Amygdala (tissue), 56 donors: ENCODE measurements at places on chromosomes 7 and 10.

DNA sequence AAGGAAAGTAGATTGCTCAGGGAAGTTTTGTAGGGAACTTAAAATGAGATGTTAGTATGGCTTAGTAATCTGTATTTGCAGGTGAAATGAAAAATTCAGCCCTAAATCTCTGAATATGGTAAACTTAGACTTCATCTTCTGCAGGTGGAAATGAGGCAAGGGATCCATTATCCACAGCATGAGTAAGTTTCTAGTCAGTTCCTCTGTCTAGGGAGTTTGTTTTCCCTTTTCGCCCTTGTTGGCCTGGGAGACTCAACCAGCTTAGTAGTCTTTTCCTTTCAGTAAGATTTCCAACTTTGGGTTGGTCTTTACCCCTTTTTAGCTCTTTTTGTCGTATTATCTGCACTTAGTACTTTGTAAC is 65.6 kb downstream of the ZEB1 start:
- DNase-seq: no peak

DNA sequence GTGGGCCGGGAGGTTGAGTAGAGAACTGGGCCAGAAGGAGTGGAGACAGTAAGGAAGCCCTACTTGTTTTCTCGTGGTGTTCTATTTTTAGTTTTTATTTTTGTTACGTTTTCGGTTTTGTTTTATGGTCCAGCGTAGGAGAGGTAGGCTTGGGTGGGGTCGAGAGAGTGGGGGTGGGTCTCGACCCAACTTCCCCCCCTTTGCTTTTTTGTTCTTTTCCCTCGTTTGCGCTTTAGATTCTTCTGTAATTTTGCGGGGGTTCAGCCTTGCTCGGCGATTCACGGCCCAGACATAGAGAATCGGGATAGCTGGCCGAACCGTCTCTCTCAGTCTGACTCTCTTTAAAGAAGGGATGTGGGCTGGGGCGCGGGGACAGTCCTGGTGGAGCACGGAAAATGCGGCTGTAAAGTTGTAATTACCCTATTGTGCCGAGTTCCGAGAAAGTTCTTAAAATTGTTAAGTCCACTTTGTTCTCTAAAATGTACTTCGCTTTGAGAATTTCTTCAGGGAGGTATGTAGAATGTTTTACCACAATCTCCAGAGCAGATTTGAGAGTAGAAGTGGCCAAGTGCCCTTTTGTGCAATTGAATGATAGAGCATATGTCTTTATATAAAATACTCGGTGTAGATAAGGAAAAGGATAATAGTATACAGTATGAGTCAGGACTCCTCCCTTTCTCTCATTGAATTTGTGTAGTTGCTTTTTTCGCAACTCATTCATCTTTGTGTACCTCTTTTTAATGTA is 816 bp downstream of the DMTF1 start:
- DNase-seq: no peak

DNA sequence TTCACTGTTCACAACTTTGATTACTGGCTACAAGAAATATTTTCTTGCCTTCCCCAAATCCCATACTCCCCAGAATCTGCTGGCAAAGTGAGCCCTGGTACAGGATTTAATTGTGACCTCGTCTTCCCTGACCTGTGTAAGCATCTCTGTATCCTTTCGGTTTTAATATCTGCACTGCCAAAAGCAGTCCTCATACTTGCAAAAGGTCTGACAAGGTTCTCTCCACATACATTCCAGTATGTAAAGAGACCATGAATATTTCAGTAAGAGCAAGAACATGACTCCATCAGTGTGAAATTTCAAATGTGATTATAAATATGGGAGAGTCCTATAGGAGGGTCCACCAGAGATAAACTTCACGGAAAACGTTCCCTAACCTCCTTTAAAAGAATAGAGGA is 134.0 kb upstream of the TCF7L2 start:
- DNase-seq: no peak

- no peak for DNase-seq
These were observed 34.2 kb upstream of the POM121L12 start for GRCh38 chr7:53001221-53001620.

- DNase-seq: no peak
These were observed 65.2 kb upstream of the FAM20C start for GRCh38 chr7:127064-127598.

DNA sequence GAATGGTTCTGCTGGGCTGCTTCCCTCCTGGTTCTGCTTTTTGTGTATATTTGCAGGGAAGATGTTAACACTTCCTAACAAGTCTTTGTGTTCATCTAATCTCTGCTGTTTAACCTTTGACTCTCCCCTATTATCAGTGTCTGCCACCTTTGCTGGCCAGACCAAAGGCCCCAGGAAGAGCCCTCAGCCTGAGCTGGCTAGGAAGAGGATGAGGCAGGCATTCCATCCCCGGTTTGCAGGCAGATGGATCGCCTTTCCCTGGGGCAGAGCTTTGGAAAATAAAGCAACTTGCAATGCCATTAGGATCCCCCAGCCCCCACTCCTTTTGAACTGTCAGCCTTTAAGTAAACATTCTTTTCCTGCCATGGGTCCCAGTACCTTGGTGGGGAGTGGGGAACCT is 19.0 kb downstream of the DPCD start:
- DNase-seq: no peak

DNA sequence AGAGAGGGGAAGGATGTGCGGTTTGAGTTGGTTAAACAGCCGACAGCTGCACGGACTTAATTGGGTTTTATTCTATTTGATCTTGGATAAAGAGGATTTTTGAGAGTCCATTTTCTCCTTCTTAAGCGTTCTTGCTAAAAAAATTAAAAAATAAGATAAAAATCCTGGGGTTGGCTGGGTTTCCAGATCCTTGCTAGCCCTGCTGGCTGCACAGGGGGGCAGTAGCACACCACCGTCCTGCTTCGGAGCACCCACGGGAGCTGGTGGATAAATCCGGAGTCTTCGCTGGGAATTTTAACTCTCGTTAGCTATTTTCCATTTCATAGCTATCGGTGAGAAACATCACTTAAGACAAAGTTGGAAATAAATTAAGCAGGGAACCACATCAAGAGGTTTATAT is 792.0 kb downstream of the TYW1 start:
- DNase-seq: peak; percentile 4

DNA sequence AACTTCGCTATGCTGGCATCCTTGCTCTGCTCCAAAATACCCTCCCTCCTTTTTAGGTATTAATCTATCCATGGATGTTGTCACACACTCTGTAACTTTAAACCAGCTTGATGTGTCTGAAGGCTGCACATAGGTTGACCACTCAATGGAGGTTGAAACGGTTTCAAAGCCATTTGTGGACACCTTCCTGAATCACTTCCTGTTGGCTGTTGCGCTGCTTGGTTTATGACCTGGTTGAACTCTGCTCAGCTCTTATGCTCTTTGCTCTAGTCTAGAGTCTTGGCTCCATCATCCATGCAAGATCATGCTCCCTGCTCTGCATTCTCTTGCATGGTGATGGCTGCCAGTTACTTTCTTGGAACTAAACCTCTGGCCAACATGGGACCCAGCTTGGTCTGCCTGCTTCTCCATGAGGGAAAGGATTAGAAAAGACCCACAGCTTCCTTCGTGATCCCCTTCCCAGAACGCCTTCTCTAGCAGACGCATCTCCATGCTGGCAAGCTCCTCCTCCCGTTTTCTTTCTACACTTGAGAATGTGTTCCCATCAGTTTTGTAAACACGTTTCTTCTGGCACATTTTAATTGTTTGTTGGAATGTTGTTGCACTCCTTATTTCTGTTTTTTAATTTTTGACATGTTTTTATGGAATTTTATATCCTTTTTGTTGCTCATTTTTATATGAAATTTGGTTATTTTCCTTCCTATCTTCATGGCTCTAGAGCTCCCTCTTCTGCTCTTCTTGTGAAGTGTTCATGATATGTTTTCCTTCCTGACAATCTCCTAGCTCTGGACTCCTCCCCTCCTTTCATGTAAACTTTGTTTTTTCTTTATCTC is 149.8 kb downstream of the XPNPEP1 start:
- DNase-seq: no peak

- no peak for DNase-seq
These were observed 6.9 kb downstream of the NOLC1 start for GRCh38 chr10:102159051-102159597.

GRCh38 chr10:91103384-91104192 is 116.9 kb upstream of the PCGF5 start:
- DNase-seq: no peak

DNA sequence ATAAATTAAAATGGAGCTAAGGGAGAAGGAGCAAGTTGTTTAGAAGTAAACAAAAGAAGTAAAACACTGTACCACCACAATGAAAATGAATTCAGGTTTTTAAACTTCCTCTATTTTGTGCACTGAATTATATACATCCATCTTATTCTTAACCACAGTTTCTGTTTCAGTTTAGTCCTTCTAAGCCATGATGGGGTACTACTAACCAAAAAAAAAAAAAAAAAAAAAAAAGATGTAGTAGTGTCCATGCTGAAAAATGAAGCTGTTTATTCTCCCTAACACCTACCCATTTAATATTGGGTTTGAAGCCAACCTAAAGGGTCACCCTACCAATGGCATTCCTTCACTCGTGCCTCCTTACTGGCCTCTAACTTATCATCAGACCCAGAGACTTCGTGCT is 3.4 kb upstream of the BMPR1A start:
- DNase-seq: no peak

DNA sequence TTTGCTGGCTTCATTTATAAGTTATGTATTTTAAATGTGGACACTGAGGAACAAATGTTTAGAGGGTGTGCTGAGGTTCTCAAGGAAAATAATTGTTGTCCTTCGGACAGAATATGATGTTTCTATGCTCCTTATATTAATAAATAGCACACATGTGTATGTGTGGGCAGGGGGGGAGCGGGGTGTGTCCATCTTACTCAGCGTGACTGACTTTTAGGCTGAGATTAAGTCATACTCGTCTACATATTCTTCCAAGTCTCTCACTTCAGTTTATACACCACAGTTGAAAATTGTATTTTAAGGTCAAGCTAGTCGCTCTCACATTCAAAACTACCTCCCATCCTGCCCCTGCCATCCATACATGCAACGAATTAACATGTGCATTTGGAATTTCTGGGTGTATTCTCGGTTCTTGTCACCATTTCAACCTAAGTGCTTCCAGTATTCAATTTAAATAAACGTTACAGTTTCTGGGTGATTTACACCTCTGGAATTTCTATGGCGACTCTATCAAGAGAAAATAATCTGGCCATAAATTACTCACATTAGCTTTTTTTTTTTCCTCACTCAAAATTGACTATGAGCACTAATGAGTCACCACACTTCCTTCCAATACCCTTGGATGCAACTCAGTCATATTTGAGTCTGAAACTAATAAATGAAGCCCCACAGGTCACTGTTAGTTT is 3.3 kb downstream of the PCDH15 start:
- no peak for DNase-seq

GRCh38 chr10:70747192-70747965 is 37.8 kb downstream of the TBATA start:
- no peak for DNase-seq

GRCh38 chr7:20450536-20450935 is 119.8 kb downstream of the ITGB8 start:
- no peak for DNase-seq

DNA sequence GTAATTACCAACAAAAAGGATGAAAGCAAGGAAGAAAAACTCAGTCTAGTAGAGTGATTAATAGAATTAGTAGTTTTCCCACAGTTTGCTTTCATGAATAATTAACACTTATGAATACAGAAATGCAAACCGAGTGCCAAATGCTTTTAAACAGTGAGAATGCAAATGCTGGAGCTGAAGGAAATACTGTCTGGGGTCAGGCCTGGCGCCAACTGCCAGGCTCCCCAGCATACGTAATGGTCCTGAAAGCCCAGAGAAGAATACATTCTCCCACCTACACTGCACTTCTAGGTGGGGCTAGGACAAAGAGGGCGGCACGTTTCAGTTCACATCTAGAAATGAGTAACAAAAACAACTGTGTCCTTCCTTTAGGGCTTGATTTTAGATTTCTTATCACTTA is 30.0 kb downstream of the GLUD1 start:
- no peak for DNase-seq

GRCh38 chr10:112344261-112344660 is 29.7 kb upstream of the ACSL5 start:
- DNase-seq: no peak

- no peak for DNase-seq
These were observed 66.8 kb downstream of the ZNF503 start for GRCh38 chr10:75334720-75335119.

GRCh38 chr7:93027044-93027443 is 90.7 kb downstream of the SAMD9 start:
- no peak for DNase-seq

DNA sequence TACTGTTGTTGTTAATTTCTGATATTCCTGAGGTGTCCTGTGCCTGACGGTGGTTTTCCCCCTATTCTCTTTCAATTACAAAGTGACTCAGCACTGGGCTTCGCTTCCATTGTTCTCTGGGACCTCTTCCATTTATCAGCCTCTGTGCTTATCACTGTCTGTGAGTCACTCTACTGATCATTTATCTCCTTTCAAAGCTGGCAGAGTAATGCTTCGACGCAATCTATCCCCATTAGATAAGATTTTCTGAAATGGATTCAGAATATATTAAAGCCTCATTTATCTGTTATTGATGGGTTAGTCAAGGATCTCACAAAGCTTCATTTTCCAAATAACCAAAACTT is 679.2 kb downstream of the SDK1 start:
- no peak for DNase-seq

GRCh38 chr10:18737236-18737635 is 78.0 kb downstream of the ARL5B start:
- no peak for DNase-seq

DNA sequence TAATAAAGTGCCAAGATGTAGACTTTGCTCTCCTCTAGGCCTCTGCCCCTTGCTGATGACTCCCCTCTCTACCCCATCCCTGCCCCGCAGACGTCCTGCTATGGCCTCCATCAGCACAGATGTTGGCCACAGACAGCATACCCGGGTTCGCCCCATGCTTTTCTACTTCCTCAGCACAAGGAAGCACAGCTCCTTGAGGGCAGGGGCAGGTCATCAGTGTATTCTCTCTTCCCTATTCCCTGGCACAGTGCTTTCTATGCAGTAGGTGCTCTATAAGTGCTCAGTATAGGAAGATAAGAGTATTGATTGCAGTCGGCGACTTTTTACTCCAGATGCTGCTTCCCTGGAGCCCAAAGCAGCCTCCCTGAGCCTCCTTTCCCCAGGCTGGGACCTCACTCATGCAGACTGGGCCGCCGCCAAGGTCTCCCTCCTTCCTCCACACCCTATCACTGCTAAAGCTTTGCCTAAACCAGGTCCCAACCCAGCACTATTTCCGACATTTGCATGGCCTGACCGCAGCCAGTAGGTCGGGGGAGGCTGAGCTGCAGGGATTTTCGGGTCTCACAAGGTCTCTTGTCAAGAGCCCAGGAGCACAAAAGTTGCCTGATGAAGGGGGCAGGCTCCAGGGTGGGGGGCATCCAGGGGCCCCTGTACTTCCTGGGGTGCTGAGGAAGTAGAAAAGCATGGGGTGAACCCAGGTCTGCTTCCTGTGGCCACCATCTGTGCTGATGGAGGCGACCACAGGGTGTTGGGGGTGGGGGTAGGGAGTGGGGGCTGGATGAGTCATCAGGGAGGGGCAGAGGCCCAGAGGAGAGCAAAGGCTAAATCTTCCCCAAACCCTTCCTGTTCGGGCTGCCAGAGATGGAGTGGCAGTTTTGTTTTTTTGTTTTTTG is 8.0 kb downstream of the CALHM3 start:
- DNase-seq: no peak
